ENCODE measurements at places on chromosomes 5 and 9. TPM values are rescaled to one million over a fixed set of nuclear protein-coding genes. Genes with fewer than 3 reads are reported as not detected.

The FAM174A gene
- 25.5 TPM for polyA plus RNA-seq

DNA sequence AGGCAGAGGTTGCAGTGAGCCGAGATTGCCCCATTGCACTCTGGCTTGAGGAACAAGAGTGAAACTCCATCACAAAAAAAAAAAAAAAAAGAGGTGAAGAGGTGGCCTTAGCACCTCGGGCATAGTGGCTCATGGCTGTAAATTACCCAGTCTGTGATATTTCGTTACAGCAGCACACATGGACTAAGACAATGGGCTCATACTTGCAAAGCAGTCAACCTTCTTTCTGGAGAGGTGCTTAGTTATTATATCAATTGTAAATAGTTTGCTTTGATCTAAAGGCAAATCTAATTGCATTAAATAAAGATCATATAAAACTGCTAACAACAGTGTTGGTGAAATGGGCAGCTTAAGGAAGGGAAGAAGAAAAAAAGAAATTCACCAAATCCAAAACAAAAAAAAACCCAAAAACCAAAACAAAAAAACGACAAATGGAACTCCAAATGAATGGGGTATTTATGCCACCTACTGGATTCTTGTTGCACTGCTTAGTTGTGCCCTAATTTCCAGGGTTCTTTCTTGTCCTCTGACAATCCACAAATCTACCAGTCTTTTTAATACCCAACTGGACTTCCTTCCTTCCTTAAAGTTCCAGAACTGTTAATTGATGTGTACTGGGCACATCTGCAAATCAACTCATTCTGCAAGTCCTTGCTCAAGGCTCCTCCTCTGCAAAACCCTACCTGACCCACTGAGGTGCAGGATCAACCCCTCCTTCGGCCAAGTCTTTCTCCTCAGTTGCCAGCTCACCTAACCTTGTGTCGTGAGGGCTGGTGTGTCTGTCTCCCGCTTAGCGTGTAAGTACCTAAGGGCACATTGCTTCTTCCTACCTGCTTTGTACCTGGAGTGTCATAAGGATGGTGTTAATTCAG, 35.0 kb upstream of the DMRT1 start:
- DNase-seq: no peak

GRCh38 chr5:20555034-20555433, 567.0 kb upstream of the CDH18 start:
- no peak for DNase-seq

The MZB1 gene
- 0.38 TPM for polyA plus RNA-seq

DNA sequence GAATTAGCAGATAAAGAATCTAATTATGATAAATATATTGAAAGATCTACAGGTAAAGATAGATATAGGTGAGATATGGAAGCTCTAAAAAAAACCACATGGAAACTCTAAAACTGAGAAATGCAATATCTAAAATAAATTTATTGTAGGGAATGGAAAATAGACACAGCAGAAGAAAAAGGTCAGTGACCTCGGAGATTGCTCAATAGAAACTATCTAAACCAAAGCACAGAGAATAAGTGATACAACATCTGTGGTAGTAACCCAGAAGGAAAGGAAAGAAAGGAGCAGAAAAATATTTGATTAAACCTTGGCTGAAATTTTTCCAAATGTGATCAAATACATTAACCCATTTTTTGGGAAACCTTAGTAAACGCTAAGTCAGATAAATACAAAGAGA, 43.1 kb upstream of the GLIPR2 start:
- no peak for DNase-seq

DNA sequence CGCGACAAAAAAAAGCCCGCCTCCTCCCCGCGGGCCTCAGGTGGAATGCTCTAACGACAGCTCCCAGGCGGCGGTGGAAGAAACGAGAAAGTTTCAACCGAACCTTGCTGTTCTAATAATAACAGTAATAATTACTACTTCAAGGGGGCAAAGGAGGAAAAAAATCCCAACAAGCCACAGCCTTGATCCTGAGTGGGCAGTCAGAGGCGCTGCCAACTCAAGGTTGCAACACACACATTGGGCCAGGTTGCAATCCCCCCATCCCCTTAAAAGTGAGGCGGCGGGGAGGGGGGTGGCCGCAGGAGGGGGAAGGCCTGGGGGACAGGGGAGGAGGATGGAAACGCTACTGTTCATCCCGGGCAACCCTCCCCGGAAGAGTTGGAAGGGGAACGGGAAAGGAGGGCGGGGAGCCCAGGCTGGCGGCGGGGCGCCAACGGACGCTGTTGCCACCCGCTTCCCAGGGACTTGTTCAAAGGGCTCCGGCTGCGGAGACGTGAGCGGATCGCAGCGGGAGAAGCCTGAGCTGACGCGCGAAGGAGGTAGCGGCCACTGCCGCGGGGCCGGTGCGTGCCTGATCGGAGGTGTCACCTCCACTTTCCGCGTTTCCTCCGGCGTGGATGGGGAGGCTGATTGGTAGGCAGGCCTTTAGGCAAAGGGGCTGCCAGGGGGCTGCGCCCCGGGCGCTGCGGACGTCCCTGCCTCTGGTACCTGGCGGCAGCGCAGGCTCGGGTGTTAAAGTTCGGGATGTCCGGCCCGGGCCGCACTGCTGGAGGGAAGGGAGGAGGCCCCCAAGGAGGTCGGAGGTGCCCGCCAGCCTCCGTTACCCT, 647 bp downstream of the SMARCA2 start:
- no peak for DNase-seq

The ZNF346 gene
- 21.3 TPM for polyA plus RNA-seq

GRCh38 chr5:7395432-7395946, 449 bp upstream of the ADCY2 start:
- DNase-seq: no peak

DNA sequence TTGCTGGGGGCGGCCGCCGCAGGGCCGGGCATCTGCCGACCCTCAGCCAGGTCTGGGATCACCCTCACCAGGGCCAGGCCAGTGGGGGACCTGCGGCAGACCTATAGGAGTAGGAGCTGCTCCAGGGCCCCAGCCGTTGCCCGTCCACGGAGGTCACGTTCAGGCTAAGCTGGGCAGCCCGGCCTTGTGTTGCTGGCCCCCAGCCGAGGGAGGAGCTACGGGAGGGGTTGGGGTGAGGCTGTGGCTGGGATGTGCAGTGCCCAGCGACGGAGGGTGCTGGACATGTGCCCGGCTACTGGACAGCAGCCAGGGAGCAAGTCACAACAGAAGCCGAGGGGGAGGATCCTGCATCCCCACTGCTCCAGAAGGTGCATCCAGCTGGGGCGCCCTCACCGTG, 39.6 kb upstream of the SLC6A19 start:
- DNase-seq: no peak

GRCh38 chr9:96615411-96615810, 4.2 kb downstream of the CDC14B start:
- no peak for DNase-seq

- DNase-seq: no peak
Observed at GRCh38 chr9:137816531-137817235, 60.9 kb upstream of the CACNA1B start.

DNA sequence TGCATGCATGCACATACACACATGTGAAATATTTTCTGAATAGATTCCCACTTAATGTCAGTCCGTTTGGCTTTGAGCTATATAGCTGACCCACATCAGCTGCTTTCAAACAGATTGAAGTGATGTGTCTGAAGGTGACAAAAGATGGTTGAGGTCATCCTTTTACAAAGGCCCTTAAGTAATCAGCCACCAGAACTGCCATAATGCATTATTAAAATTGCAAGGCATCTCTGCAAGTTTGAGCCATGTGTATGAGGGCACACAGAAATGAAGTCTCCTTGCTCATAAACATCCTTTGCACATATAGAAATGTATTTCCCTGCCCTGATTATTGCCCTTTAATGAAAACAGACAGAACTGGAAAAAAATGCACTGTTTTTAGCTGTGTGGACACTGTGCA, 1043.0 kb upstream of the C9orf72 start:
- DNase-seq: no peak

- no peak for DNase-seq
Observed at GRCh38 chr5:10424124-10424731, 17.5 kb upstream of the ROPN1L start.

DNA sequence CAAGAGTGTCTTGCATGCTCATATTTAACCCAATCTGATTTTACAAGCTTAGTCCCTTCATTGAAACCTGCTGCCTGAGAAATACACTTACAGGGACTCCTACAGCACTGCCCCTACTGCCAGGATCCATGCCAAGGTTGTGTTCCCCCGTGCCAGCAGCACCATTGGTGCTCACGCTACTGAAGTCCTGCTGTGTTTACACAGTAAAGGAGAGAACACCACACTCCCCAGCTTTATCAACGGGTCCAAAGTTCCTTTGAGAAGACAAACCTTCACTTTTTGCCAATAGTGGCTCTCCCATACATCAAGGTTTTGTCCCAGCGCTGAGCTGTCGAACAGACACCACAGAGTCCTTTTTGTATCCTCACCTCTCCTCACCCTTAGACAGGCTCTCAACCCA, 155.1 kb upstream of the WWC1 start:
- DNase-seq: no peak

DNA sequence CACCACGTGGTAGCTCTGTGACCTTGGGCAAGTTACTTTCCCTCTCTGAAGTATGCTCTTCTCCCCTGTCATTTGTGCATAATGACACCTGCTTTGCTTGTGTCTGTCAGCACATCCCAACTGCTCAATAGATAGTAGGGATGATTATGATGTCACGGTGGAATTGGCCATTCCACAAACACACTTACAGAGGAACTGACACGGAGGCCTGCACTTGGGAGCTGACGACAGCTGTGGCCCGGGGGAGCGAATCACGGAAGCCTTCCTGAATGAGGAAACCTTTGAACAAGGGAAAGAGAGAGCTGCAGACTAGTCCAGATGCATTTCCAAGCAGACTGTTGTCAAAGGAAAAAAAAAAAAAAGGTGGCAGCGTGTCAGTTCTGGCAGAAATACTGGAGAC, 21.0 kb downstream of the TLX3 start:
- DNase-seq: no peak

- no peak for DNase-seq
Observed at GRCh38 chr5:92627186-92627585, 953.8 kb downstream of the NR2F1-AS1 start.

GRCh38 chr9:128206916-128207910, 4.0 kb downstream of the DNM1 start:
- DNase-seq: no peak

DNA sequence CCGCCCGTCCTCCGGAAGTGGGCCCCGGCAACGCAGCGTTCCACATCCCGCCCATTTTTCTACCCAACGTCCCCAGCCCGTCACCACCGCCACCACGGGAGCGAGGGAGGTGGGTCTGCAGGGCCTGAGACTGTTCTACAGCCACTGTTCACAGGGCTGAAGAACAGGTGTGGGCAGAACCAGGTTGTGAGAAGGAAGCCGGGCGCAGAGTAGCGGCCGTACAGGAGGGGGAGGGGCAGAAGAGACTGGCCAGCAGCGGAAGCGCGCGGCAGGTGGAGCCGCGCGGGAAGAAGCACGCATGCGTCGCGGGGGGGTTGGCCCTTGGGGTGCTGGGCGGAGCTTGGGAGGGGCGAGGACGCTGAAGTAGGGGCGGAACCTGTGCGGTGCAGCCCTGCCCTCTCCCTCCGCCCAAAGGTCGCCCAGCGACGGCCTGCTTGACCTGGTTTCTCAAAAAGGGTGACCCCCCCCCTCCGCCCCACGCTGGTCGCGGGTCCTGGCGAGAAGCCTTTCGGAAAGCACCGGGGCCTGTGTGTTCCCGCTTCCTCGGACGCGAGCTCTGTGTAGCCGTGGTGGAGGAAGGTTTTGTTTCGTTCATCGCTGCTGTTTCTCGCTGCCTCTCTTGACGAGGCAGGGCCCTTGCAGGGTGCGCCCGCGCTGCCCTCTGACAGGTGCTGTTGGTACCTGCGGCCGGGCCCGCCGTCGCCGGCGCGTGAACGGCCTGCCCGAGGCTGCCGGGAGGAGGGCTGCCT, 7.8 kb upstream of the MGAT1 start:
- peak; percentile 94 for DNase-seq

The HBEGF gene
- 8.6 TPM for polyA plus RNA-seq

DNA sequence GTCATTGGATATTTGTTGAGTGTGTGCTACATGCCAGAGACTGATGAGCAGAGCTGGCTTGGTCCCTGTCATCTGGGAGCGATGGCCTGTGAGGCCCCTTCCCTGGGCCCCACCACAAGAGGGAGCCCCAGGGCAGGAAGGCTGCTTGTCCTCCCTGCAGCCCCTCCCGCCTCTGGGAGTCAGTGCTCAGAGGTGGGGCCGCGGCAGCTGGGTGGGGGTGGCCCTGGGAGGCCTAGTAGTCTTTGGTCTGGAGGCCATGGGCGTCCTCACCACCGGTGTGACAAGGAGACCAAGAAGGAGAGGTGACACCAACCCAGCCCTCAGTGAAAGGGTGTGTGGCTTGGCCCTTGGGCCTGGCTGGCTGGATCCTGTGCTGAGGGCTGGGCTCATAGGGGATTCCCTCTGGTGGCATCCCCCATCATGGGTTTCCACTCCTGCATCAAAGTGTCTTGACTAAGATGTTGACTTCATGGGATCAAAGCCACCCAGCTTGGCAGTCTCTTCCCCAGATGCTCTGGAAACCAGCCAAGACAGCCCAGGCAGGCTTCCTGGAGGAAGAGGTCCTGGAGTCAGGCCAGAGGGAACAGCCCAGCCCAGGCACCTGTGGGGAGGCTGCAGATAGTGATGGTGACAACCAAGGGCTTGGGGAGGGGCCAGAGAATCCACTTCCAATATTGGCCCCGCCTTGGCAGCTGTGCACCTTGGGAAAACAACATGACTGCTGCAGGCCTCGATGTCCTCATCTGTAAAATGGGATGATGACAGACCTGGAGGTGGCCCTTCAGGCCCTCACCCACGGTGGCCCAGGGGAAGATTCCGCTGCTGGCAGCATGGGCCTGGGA, 166.7 kb downstream of the GAPVD1 start:
- no peak for DNase-seq

DNA sequence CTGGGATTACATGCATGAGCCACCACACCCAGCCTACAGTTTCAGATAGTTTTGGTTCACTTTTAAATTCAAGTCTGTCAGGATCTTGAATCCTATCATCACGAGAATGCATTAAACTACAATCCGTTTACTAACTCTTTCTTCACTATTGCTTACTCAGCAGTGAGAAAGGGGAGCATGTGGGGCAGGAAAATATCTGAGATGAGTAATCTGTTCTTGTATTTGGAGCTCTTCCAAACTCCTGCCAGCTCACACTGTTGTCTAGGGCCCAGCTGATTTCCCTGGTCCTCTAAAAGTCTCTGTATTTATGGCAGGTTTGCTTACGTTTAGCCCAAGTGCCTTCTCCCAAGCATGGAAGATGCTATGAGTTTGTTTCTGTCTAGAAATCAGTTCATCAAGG, 152.2 kb downstream of the FGF18 start:
- no peak for DNase-seq

GRCh38 chr5:151281001-151281639, 22.4 kb downstream of the SLC36A3 start:
- DNase-seq: no peak

The LRRC70 gene
- 7.5 TPM for polyA plus RNA-seq

DNA sequence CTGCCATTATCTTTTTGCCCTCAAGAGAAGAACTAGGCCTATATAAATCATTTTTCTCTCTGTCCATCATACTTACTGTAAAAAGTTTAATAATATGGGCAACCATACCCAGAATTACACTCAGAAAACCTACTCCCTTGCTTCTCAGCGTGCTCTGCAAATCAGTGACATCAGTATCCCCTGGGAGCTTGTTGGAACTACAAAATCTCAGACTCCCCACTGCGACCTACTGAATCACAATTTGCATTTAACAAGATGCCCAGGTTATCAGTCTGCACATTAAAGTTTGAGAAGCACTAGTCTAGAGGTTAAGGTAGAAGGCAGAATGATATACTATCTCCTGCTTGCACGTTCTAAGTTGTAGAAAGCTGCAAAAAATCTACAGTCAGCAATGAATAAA, 127.2 kb downstream of the MLLT3 start:
- no peak for DNase-seq

Data from right renal cortex interstitium (tissue), 3 donors.